Bone marrow (tissue), 2 donors: ENCODE measurements at places on chromosomes 1 and 21.

GRCh38 chr1:3788756-3789420 is 7.4 kb downstream of the LRRC47 start:
- no peak for DNase-seq

DNA sequence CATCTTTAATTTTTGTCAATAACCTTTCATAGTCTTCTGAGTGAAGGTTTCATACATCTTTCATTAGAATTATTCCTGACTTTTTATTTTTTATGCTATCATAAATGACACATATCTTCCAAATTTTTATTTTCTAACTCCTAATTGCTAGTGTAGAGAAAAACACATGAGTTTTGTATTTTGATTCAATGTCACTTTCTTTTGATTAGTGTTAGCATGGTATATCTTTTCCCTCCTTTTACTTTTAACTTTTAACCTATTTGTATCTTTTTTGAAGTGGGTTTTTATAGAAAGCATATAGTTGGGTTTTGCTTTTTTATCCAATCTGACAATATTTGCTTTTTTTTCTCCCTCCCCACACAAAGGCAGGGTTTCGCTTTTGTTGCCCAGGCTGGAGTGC is 43.2 kb downstream of the SDCCAG8 start:
- no peak for DNase-seq

- DNase-seq: no peak
These were observed 123.2 kb upstream of the FGGY start for GRCh38 chr1:59173721-59174120.

DNA sequence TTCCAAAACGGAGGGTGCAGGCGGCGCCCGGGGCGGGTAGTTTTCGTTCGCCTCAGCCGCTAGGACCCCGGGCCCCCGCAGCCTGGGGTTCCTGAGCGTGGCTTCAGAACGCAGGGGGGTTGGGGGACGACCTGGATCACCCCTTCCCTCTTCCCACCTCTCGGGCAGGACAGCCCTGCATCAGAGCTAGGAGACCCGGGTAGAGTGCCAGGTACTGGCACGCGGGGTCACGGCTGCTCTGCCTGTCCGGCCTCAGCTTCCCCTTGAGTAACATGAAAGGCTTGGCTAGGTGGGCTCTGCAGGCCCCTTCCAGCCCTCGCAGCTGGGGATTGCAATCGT is 484 bp downstream of the DFFB start:
- no peak for DNase-seq

GRCh38 chr1:14977338-14977931 is 176.1 kb upstream of the TMEM51 start:
- DNase-seq: no peak

DNA sequence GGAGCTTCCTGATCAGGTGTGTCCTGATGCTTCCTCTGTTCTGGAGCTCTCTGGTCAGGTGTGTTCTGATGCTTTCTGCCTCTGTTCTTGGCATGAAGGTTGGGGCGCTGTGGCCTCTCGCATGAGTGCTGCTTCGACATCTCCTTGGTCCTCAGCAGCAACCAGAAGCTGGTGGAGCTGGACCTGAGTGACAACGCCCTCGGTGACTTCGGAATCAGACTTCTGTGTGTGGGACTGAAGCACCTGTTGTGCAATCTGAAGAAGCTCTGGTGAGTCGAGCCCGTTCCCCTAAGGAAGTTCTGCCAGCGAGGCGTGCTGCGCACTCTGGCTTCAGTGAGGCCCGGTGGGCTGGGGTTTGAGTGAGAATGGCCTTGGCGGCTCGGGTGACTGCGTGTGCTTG is 18.0 kb downstream of the NLRP3 start:
- no peak for DNase-seq

GRCh38 chr1:219587801-219588561 is 24.9 kb downstream of the ZC3H11B start:
- peak; percentile 4 for DNase-seq

GRCh38 chr1:208025031-208025430 is 114.1 kb upstream of the CD34 start:
- no peak for DNase-seq

GRCh38 chr1:96845464-96845863 is 123.9 kb downstream of the PTBP2 start:
- DNase-seq: no peak

DNA sequence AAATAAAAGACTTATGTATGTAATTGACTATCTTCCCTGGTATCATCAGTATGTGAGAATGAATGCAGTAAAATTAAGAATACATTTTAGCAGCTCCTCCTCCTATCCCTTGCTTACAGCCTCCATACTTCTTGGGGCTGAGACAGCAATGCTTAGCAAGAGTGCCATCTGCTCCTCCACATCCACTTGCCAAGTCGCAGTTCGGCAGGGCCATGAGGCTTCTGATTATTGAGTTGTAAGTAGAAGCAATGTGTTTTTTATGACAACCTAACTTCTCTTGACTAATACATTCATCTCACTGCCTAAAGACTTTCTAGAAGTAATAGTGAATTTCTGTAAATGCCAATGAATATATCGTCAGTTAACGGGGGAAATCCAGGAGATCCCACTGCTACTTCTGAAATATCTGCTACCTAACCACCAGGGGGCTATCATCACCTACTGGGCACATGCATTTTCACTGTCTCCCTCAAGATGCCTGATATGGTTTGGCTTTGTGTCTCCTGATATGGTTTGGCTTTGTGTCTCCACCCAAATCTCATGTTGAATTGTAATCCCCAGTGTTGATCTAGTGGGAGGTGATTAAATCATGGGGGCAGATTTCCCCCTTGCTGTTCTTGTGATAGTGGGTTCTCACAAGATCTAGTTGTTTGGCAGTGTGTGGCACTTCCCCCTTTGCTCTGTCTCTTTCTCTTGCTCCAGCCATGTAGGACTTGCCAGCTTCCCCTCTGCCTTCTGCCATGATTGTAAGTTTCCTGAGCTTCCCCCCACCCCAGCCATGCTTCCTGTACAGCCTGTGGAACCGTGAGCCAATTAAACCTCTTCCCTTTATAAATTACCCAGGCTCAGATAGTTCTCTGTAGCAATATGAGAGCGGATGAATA is 59.6 kb downstream of the EXTL2 start:
- DNase-seq: no peak

GRCh38 chr1:40890771-40891170 is 28.6 kb upstream of the CITED4 start:
- no peak for DNase-seq

DNA sequence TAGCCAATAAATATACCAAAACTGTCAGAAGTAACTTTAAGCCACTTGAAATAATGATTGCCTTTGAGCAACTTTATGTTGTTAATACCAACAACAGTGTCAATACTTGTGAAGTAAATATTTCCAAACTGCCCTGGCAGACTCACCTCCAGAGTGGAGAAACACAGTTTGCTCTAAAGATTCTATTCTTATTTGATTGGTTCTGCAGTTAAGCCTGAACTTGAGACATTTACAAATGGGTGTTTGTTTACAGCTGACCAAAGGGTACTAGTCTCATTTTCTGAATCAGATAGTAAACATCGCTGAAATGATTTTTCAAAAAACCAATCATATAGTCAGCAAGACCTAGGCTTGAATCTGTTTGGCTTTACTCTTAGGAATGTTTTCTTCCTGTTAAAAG is 1.3 kb upstream of the MYOC start:
- DNase-seq: no peak

DNA sequence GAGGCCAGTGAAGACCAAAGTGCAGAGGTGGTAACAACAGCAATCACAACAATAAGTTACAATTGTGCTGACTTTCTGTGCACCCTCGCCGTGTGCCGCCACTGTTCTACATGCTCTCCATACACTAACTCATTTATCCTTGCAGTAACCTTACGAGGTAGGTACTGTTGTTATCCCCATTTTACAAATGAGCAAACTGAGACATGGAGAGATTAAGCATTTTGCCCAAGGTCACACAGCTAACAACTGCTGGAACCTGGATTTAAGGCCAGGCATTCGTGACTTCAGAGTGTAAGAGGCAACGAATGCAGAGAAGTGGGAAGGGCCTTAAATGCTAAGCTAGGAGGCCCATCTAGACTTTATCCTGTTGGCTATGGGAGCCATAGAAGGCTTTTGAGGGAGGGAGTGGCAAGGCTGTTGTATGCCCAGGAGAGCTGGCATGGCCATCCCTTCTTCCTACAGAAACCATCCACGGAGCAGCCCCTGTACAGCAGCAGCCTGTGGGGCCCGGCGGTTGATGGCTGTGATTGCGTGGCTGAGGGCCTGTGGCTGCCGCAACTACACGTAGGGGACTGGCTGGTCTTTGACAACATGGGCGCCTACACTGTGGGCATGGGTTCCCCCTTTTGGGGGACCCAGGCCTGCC is 36.6 kb downstream of the AZIN2 start:
- DNase-seq: no peak

DNA sequence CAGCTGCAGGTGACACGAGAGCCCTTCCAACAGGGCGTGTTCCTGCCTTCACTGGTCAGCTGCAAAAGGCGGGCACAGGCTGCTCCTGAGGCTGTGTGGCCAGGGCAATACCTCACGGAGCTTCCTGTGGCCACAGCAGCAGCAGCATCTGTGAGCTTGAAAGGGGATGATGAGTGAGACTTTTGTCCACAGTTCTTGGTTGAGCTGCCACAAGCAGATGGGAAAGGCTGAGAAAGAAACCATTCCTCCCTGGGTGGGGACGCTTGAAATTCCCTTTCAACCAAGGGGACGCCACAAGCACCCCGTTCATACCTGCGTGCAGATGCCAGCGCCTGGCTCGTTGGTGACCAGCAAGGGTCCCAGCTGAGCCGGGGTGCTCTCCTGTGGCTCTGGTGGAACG is 37.6 kb downstream of the B3GALT5 start:
- DNase-seq: no peak

GRCh38 chr1:144551543-144552424 is 40.9 kb upstream of the PPIAL4F start:
- no peak for DNase-seq

DNA sequence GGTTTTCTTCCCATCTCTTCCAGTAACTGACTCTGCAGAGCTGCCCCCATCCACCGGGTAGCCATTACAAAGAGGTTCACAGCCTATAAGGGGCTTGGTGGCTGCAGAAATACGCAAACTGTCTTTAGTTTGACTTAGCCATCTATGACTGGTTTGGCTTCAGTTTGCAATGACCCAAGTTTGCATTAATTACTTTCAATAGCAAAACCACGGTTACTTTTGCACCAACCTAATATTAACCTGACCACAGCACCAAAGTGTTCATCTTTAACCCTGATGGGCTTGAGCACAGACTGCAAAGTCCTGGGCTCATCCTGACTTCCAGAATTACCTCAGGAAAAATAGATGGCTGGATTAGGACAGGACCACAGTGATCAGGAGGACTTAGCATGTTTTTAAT is 2.2 kb upstream of the HAO2 start:
- DNase-seq: no peak

DNA sequence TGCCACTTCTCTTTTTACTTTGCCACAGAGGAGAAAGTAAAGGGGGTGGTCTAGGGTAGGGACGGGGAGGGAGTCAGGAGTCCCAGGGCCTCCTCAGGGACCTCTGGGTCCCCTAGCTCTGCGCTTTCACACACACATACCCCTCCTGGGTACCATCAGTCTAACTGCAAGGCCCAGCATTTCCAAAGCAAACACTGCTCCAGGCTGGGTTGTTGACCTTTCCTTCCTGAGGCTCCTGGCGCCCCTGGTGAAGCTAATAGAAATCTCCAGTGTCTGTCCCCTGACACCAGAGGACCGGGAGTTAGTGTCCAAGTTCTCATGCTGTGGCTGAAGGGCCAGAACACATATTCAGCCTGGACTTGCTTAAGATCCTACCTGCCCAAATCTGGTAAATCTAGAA is 3.9 kb downstream of the TMEM63A start:
- no peak for DNase-seq

- DNase-seq: no peak
These were observed 116.7 kb downstream of the RHOU start for GRCh38 chr1:228852024-228852423.

GRCh38 chr1:212190169-212190568 is 95.0 kb upstream of the PPP2R5A start:
- no peak for DNase-seq

DNA sequence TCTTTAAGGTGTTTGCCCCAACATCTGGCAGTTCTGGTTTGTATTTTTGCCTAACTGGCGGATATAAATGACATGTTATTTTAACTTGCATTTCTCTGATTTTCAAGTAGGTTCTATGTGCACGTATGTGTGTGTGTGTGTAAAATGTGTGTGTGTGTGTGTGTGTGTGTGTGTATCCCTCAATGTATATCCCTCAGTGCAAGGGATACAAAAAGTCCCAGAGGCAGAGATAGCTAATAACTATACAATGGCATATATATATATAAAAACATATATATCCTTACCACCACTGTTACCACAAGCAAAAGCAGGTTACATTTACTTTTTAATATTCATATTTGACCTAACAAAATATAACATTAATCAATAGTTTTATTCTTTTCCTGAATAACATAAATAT is 95.0 kb upstream of the NR5A2 start:
- DNase-seq: no peak

GRCh38 chr21:32415451-32416398 is 3.2 kb downstream of the EVA1C start:
- DNase-seq: no peak

- no peak for DNase-seq
These were observed 155.9 kb upstream of the NEGR1 start for GRCh38 chr1:72438270-72438669.
